Stimulated activated CD8-positive, alpha-beta memory T cell treated with anti-CD3 and anti-CD28 coated beads, Interleukin-4, amount 100 ng/mL, for 4 hours (primary cell): ENCODE measurements at places on chromosomes 7 and 10.

DNA sequence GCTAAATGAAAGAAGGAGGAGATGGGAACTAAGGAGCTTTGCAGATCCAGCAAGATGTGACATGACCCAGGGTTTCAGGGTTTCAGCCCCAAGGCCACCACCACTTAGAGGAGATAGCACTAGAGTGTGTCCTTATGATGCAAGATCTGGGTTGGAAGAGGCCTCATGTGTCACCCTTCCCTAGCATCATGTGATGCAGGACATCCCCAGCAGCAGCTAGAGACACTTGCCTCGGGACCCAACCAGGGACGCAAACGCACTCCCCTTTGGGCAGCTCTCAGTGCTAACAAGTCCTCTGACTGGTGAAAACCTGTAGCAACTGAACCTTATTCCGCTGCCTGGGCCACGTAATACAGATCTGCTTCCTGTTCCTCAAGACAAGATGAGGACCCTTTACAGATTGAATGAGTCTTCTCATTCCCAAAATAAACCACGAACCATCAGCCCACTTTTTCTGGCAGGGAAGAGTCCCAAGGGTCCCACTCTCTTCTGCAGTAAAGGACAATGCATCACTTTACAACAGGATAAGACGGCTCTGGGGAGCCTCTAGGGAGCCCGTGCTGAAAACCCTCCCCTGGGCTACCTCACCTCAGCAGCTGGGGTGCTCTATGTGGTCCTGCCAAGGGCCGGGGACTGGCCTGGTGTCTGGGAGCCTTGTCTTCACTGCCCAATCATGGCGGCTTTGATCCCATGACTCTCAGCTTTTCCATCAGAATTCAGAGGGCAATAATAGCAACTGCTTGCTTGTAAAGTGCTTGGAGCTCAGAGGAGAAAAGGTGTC lies 44.8 kb upstream of the GDF10 start:
- no peak for DNase-seq

GRCh38 chr7:122136078-122136477 lies 8.0 kb downstream of the AASS start:
- DNase-seq: no peak

DNA sequence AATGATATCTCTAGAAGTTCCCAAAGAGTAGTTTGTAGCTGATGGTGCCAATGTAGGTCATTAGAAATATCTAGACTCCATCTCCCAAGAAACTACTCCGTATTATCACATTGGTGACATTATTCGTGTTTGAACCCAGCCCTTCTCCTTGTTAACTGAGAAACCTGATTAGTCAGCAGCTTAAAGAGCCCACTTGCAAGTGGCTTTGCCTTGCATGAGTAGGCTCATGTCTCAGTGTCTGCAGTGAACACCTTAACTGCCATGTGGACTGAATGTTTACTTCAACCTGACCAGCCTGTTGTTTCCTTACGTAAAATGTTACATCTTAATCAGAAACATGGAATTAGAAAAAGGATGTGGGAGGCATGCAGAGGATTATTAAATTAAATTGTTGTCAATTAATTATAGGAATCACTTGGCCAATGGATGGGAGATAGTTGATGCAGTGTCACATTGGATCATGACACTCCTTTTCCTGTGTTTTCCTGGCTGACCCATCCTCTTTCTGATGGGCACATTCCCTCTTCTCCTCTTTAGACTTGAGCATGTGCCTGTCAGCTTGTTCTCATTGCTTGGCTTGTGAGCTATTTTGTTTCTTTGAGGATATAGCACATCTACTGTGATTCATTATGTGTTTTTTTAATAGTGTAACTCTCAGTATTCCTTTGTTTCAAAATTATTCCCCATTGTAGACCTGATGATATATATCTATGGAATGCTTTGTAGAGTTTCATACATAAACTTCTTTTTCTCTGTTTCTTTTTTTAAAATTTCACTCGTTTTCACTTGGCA lies 18.0 kb downstream of the STARD3NL start:
- DNase-seq: no peak

- DNase-seq: no peak
Measured at GRCh38 chr7:1558841-1559625, 3.0 kb upstream of the TMEM184A start.

- no peak for DNase-seq
Measured at GRCh38 chr7:124085179-124085578, 52.3 kb upstream of the TMEM229A start.

- no peak for DNase-seq
Measured at GRCh38 chr7:99253369-99253768, 19.3 kb upstream of the MYH16 start.

DNA sequence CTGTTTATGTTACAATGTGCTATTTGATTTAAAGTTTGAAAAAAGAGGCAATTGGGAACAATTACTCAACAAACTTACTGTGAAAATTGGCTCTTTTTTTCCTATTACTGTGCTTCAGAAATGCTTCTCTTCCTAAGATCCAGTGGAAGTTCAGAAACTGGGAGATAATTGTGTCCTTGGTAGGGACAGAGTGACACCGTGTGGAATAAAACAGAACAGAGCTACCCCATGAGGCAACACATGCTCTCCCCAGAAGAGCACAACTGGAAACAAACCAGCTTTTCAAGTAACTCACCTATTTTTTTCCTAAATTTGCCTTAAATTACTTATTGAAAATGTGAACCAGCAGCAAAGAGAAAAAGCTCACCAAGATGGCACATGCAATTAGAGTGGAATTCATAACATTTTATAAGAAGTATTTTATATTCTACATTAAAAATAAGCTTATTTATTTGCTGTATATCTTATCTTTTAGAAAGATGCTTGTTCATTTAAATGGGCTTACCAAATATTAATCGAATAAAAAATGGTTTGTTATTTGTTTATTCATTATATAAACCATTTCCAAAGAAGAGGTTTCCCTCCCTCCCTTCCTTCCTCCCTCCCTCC lies 346.1 kb upstream of the ANKRD30A start:
- DNase-seq: no peak
